ENCODE measurements at places on chromosomes 3 and 15.

DNA sequence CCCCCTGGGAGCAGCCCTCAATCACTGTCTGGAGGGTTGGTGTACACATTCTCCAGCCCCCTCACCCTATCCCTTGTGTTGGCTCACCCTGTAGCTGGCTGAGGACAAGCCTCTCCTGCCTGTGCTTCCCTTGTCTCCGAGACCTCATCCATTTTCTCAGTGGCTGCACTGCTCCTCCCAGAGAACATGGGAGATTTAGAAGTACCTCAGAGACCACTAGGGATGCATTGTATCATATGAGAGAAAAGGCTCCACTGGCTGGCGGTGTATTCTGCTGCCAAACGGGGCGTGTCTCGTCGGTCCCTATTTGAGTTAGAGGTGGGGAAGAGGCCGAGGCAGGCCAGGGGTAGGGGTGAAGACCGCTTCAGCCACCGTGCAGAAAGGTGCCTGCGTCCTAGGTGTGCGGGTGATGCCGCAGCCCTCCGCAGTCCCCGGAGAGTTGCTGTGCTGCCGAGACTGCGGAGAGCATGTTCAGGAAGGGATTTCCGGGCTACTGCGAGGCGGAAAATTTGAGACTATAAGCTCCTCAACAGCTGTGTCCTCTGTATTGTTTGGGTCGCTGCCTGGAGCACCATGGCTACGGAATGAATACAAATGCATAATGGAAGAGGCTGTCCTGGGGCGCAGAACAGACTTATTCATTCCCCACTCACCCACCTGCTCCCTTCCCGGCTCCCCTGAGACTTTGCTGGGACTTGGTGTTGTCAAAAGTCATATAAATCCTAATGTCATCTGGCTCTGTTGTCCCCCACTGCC lies 43.8 kb downstream of the SPSB4 start:
- no peak for DNase-seq

- no peak for DNase-seq
Observed at GRCh38 chr3:14363991-14364390, 38.4 kb upstream of the SLC6A6 start.

GRCh38 chr15:40336744-40337122 lies 4.0 kb downstream of the CCDC9B start:
- DNase-seq: no peak

DNA sequence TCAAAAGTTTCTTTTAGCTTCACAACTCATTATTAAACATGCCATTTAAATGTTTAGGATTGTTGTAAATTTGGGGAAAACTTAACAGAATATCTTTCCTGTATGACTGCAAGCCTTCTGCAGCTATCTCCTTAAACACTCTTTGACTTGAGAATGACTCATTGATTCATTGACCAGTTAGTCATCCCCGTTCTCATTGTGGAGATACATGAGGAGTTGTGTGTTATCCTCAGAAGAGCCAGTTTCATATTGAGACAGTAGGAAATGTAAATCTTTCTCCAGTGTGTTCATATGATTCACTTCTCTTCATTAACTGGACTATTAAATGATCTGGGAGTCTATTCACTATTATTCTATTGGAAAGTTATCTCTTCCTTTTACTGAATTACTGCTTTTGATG lies 83.0 kb downstream of the CRYGS start:
- no peak for DNase-seq

- DNase-seq: no peak
Observed at GRCh38 chr3:181534781-181535221, 176.9 kb upstream of the SOX2 start.
